Stimulated activated CD8-positive, alpha-beta memory T cell treated with anti-CD3 and anti-CD28 coated beads, Interleukin-4, amount 100 ng/mL, for 48 hours (primary cell): ENCODE measurements at places on chromosomes 3 and 15.

DNA sequence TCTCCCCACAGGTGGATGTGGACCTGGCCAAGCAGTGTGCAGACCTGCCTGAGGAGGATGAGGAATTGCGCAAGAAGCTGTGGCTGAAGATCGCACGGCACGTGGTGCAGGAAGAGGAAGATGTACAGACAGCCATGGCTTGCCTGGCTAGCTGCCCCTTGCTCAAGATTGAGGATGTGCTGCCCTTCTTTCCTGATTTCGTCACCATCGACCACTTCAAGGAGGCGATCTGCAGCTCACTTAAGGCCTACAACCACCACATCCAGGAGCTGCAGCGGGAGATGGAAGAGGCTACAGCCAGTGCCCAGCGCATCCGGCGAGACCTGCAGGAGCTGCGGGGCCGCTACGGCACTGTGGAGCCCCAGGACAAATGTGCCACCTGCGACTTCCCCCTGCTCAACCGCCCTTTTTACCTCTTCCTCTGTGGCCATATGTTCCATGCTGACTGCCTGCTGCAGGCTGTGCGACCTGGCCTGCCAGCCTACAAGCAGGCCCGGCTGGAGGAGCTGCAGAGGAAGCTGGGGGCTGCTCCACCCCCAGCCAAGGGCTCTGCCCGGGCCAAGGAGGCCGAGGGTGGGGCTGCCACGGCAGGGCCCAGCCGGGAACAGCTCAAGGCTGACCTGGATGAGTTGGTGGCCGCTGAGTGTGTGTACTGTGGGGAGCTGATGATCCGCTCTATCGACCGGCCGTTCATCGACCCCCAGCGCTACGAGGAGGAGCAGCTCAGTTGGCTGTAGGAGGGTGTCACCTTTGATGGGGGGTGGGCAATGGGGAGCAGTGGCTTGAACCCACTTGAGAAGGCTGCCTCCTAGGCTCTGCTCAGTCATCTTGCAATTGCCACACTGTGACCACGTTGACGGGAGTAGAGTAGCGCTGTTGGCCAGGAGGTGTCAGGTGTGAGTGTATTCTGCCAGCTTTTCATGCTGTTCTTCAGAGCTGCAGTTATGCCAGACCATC lies 8.6 kb downstream of the VPS18 start:
- no peak for DNase-seq

GRCh38 chr15:39948817-39949216 lies 14.9 kb downstream of the EIF2AK4 start:
- no peak for DNase-seq

DNA sequence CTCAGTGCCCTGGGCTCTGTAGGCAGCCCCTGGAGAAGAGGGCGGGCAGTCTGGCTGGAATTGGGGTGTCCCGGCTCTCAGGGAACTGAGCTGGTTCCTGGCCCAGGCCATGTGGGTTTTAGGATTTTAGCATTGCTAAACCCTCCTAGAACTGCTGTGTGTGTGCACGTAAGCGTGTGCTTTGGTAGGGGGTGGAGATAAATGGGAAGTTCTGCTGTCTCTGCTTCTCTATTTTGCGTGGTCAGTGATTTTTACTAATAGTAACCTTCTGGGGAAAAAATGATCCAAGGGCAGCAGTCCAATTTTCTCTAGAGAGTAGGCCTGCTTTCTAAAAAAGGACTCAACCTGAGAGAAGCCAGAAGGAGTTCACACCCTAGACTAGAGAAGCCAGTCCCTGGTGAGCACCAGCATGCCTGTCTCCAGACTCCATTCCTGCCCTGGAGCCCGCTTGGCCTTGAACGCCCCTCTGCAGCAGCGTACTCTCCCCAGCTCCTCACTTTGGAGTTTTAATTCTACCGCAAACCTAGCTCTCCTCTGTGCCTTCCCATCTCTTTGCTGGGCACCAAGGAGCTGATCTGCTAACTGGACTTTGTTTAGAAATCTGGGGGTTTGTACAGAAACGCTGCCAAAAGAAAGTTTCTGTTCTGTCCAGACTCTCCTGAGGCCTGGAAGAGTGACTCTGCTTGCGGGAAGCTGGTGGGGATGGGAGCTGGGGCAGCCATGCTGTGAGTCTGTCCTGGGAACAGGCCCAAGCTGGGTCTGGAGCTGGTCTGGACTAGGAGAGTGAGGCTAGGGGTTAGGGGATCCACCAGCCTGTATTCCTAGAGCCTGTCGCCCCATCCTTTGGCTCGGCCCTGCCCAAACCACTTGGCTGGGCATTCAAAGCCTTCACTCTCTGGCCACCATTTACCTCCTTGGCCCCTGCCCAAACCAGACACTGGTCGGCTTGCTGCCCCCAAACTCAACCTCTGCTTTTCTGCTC lies 19.7 kb downstream of the CORO2B start:
- DNase-seq, result no peak

DNA sequence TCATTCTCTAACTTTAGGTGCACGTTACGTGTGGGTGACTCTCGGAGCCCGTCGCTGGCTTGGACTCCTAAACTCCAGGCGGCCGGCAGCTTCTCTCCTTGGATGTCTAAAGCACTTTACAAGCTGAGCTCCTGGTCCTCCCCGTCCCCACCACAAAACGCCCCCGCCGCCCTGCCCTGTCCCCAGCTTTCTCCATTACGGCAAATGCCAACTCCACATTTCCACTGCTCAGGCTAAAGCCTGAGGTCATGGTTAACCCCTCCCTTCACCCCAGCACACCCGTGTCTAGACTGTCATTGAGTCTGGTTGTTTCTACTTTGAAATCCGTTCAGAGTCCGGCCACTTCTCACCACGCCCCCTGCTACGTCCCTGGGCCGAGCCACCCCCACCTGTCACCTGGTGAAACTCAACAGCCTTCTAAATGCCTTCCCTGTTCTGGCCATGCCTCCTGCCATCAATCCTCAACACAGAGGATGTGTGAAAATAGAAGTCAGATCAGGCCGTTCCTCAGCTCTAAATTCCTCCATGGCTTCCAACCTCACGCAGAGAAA lies 8.1 kb upstream of the PCSK6 start:
- DNase-seq, result no peak

- no peak for DNase-seq
Measured at GRCh38 chr3:172140499-172141391, 101.4 kb downstream of the FNDC3B start.

- DNase-seq, result no peak
Measured at GRCh38 chr3:41324156-41324475, 124.8 kb downstream of the CTNNB1 start.

DNA sequence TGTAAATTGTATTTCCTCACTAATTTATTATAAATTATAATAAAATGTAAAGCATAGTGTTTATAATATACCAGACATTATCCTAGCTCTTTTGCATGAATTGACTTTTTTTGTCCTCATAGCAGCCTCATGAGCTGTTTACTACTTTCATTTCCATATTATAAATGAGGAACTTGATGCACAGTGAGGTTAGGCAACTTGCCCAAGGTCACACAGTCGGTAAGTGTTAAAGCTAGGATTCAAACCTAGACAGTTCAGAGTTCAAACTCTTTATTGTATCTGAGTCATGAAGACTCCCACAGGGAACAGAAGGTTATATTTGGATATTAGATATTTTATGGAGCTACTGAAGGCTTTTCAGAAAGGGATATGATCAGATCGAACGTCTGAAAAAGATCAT lies 322.2 kb upstream of the SATB1 start:
- no peak for DNase-seq

GRCh38 chr3:197591816-197592215 lies 36.0 kb upstream of the BDH1 start:
- no peak for DNase-seq

GRCh38 chr3:74281705-74282104 lies 332.8 kb downstream of the CNTN3 start:
- no peak for DNase-seq

- DNase-seq, result no peak
Measured at GRCh38 chr3:195558602-195559001, 15.5 kb upstream of the PPP1R2 start.

DNA sequence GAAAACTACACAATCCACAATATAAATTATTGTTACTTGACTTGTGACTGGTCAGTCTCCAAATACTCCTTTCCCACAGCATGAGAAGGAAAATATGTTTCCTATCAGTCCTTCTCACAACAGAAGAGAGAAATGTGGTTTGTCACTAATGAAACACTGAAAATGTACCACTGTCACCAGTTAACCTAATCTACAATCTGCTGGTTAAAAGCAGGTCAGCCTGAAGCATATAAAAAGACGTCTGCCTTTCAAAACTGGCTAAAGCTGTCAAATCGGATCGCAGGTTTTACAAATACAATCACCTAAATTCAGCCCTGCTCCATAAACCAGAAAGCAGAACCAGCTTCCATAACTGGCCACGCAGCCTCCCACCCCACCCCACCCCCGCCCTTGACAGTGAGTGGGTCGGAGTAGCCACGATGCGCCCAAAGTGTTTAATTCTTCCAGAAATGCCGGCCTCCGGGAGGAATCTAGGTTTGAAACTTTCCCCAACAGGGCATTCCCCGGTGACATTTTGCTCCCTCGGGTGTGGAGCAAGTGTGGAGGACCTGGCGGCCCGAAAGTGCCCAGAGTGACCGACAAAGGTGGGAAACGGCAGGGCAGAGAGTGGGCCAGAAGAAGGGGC lies 682 bp downstream of the ETFA start:
- DNase-seq, result peak; percentile 55

GRCh38 chr3:114323546-114324254 lies 29.9 kb downstream of the TIGIT start:
- DNase-seq, result no peak
